CD8-positive, alpha-beta memory T cell (primary cell): ENCODE measurements at places on chromosomes 5 and 9. TPM values are rescaled to one million over a fixed set of nuclear protein-coding genes. Genes with fewer than 3 reads are reported as not detected.
A peak's percentile ranks its signal among the peaks of the same experiment; 100 is the strongest.

GRCh38 chr5:153767221-153768188, 271.2 kb downstream of the FAM114A2 start:
- DNase-seq, result no peak

The RBM22 gene
- 68.2 TPM for polyA plus RNA-seq

The FOXI1 gene
- not detected for polyA plus RNA-seq

DNA sequence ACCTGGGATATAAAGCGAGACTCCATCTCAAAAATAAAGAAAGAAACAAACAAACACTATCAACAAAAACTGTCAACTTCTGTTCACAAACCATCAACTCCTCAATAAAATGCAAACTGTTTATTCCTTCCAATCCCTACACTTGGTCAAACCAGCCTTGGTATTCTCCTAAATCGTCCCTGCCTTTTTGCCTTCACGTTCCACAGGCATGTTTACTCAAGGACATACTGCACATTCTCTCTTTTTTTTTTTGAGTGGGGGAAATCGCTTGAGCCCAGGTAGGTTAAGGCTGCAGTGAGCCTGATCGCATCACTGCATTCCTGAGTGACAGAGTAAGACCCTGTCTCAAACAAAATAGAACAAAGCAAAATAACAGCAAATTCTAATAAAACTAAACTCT, 13.0 kb downstream of the UBAP2 start:
- no peak for DNase-seq

The CAMK4 gene
- polyA plus RNA-seq, result 84.5 TPM

DNA sequence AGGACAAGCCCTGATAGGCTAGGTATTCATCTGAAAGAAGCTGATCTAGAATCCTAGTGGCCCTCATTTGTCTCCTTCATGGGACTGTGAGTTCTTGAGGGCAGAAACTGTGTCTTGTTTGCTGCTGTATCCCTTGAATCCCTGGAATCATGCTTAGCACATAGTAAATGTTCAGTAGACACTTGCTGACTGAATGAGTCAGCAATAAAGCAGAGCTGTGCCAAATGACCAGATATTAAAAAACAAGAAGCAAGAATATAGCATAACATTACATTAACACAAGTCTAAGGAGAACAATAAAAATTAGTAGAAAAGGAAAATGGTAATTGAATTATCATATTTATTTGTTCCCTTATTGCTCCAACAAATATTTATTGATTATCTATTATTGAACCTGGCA, 420.5 kb downstream of the ZSWIM6 start:
- DNase-seq, result no peak

DNA sequence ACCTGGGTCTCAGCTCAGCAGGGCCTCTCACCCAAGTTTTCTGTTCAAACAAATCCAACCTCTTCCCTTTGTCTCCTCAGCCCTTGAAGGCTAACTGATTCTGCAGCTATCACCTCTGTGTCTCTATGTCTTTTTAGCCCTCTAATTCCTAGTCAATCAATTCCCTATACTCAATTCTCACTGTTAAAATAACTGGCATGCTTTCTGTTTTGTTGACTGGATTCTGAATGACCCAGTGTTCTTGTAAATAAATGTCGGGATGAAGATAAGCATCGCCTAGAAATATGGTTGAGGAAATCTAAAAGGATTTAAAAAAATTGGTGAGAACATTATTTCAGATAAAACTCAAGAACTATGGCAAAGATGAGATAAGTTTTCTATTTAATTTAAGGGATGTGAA, 210.2 kb downstream of the ICE1 start:
- DNase-seq, result no peak

The RIMOC1 gene
- 8.4 TPM for polyA plus RNA-seq

The PAPPA gene
- polyA plus RNA-seq, result not detected

The SH3PXD2B gene
- polyA plus RNA-seq, result not detected

DNA sequence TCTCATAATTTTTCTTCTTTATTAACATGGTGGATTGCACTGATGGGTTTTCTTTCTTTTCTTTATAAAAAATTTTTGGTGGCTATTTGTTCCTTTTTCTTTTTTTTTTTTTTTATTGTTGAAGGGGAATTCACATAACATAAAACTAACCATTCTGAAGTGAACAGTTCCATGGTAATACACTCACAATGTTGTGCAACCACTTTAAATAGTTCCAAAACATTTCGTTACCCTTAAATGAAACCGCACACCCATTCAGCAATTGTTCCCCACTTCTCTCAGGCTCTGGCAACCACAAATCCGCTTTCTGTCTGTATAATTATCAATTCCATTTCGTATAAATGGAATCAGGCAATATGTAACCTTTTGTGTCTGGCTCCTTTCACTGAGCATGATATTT, 11.7 kb upstream of the SETX start:
- no peak for DNase-seq

The COL27A1 gene
- polyA plus RNA-seq, result not detected

- DNase-seq, result peak; percentile 82
Observed at GRCh38 chr5:111223787-111224560, at the start of gene CAMK4. Gene CAMK4, plus strand, starts transcription at chr5:111224384. Its CDS starts 100 bp downstream, at chr5:111224484.

GRCh38 chr9:131776036-131776435, 36.2 kb upstream of the RAPGEF1 start:
- DNase-seq, result no peak
